Activated CD4-positive, alpha-beta memory T cell treated with anti-CD3 and anti-CD28 coated beads for 36 hours (primary cell): ENCODE measurements at places on chromosomes 16 and 17.
A peak's percentile ranks its signal among the peaks of the same experiment; 100 is the strongest.

DNA sequence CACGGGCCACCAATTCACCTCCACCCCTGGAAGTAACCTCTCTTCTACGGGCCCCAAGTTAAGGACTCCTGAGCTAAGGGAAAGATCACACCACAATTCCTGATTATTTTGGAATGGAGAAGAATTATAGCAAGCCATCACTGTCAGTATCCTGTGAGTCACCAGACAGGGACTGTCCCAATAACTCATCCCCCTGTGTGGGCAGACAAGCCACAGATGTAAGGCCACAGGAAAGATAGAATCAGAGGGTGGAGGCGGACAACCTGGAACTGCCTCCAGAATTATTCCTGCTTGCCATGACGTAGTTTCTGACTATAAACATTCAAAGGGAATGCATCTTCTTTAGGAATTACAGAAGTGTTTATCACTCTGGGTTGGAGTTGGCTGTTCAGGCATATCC is 5.8 kb upstream of the MYO1D start:
- DNase-seq: peak; percentile 76

DNA sequence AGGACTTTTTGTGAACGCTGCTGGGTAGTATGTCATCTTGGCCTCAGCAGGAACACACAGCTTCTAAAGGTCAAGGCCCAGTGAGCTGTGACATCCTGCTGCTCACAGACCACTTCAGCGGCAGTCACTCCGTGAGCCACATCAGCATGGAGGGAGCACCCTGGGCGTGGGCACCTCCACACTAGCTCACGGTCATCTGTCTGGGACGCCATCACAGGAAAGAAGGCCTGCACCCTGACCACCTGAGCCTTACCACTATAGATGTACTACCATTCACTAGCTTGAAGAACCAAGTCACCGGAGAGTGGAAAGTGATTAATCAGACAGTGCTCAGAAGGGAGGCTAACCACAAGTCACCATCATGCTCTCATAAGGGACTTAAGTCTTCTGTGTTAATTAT is 3.3 kb downstream of the AXIN1 start:
- DNase-seq: no peak

DNA sequence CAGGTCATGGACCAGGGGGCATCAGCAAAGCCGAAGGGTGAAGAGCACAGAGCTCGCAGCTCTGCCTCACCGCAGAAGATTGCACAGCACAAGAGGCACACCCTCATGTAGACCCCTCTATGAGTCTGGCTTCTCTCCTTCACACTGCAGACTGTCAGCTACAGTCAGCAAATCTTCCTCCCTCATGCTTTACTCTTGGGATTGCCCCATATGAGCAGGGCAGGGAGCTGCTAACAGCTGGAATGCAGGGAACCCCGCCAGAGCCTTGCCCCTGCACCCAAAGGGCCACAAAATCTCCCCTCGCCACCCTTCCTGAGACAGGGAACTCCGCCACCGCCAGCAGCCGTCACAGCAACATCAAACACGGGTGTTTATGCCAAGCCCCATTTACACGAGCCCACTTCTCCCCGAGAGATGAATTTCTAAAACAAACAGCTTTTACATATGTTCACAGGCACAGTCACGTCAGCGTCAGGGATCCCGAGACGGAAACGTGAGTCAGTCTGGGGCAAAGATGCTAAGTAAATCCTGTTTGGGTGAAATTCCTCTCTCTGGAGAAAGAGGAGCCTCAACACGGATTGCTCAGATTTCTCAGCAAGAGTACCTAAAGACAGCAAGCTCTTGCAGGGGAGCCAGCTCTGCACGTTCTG is 121.9 kb downstream of the CDYL2 start:
- no peak for DNase-seq

- no peak for DNase-seq
Observed at GRCh38 chr16:57626420-57627170, 1.8 kb upstream of the ADGRG1 start.

DNA sequence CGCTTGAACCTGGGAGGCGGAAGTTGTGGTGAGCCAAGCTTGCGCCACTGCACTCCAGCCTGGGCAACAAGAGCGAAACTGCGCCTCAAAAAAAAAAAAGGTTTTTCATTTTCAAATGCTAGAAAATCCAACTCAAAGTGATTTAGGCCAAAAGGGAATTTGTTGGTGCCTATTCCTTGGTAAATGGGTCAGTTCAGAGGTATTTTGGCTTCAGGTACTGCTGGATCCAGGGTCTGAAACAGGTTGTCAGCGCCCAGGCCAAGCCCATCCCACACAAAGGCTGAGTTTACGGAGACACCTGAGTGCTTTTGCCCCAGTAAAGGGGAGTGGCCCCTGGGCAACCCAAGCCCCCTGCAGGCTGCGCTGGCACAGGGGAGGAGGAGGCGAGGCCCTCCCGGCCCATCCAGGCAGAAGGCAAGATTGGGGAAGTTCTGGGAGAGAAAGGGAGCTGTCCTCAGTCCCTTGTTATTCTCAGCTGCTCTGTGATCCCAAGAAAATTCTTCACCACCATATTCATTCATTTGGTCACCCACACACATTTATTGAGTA is 8.5 kb upstream of the JPH3 start:
- no peak for DNase-seq

DNA sequence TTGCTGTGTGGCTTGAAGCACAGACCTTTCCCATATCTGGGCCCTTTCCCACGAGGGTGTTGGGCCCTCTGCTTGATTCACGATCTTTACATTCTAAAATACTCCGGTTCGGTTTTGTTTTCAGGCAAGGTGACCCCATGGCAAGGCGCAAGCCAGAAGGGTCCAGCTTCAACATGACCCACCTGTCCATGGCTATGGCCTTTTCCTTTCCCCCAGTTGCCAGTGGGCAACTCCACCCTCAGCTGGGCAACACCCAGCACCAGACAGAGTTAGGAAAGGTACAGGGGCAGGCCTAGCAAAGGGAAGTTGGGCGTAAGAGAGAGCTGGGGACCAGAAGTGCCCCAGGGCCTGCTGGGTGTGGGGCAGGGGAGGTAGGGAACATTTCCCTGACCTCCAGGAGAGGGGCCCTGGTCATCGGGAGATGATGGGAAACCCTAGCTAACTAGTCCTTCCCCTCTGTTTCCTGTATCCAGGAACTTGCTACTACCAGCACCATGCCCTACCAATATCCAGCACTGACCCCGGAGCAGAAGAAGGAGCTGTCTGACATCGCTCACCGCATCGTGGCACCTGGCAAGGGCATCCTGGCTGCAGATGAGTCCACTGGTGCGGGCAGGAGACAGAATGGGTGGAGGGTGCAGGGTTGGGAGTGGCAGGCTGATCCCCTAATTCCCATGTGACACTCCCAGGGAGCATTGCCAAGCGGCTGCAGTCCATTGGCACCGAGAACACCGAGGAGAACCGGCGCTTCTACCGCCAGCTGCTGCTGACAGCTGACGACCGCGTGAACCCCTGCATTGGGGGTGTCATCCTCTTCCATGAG is 1.4 kb downstream of the ALDOA start:
- no peak for DNase-seq

GRCh38 chr16:23877107-23878070 is 41.6 kb downstream of the PRKCB start:
- DNase-seq: peak; percentile 65
